Stimulated activated CD4-positive, alpha-beta T cell treated with anti-CD3 and anti-CD28 coated beads, TNF-alpha, amount 100 ng/mL, for 24 hours (primary cell): ENCODE measurements at places on chromosomes 5 and 9.

GRCh38 chr9:79236466-79236865 lies 335.3 kb upstream of the TLE4 start:
- no peak for DNase-seq

GRCh38 chr5:135184646-135185045 lies 150.6 kb upstream of the PITX1 start:
- DNase-seq = no peak

- DNase-seq = no peak
Observed at GRCh38 chr5:82599692-82600091, 321.5 kb upstream of the RPS23 start.

- no peak for DNase-seq
Observed at GRCh38 chr5:109563739-109564138, 126.0 kb upstream of the MAN2A1 start.

- DNase-seq = no peak
Observed at GRCh38 chr5:124647352-124647751, 99.1 kb downstream of the ZNF608 start.

GRCh38 chr9:76785501-76785900 lies 21.3 kb downstream of the PCA3 start:
- DNase-seq = no peak

DNA sequence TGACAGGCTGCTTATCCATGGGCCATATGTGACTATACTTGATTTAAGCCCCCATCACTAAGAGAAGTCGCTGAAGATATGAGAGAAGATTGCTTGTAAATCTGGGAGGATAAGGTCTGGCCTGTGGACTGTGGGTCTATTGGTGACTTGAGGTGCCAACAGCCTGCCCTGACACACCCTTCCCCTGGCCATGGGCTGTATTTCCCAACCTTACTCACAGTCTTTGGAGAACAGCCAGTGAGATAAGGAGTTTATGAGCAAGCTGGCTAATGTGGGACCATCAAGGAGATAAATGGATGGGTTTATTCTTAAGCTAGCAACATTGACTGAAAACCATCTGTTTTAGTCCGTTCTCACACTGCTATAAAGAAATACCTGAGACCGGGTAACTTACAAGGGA lies 231.3 kb downstream of the ZSWIM6 start:
- DNase-seq = no peak

GRCh38 chr5:39446231-39446630 lies 21.5 kb upstream of the DAB2 start:
- DNase-seq = no peak

- DNase-seq = no peak
Observed at GRCh38 chr5:38060354-38060753, 198.0 kb upstream of the EGFLAM start.

- no peak for DNase-seq
Observed at GRCh38 chr5:98106116-98107031, 667.1 kb upstream of the RGMB start.

DNA sequence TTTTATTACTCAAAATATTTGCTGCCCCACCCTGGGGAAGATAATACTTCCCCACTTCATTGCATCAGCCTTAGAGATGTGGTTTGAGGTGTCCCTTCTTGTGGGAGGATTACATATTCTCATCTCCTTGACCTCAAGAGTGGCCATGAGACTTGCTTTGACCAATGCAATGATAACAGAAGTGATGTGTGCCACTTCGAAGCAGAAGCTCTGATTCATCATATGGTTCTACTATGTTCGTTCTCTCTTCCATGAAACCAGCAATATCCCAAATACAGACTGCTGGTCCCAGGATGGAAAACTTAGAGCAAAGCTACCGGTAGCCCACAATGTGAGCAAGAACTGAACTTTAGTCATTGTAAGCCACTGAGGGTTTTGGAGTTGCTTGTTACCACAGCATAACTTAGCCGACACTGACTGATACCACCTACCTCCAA lies 92.0 kb downstream of the THBS4 start:
- no peak for DNase-seq

DNA sequence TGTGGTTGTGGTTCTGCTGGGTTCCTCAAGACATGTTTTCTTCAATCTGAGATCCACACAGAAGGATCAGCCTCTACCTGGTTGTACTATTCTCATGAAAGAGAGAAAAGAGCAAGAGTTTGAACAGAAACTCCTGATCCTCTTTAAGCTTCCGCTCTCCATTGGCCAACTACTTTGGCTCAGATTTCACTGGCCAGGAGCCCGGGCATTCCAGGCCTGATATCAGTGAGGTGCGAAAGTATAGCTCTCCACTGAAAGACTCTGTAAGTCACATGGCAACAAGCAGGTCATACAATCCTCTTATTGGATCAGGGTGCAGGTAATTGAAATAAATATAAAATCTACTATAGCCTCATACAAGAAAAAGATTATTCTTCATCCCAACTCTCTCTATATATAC lies 920.5 kb downstream of the TLE4 start:
- DNase-seq = no peak

GRCh38 chr5:131821221-131821620 lies 24.4 kb upstream of the FNIP1 start:
- DNase-seq = no peak

DNA sequence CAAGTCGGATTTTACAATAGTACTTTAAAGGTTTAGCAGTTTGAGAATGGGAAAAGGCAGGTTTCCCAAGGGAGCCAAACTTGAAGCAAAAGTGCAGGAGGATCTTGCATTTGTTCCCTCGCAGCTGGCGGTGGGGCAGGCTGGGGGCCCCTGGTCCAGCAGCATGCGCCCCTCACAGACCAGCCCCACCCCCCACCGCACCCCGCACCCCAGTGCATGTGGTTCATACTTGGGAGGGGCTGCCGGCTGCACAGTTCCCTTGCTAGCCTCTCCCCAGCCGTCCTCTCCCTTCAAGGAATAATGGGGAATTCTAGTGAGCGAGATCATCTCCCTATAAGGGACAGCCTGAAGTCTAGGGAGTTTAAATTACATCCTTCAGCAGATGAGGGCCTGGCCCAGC lies 273.1 kb upstream of the IRX2 start:
- no peak for DNase-seq

DNA sequence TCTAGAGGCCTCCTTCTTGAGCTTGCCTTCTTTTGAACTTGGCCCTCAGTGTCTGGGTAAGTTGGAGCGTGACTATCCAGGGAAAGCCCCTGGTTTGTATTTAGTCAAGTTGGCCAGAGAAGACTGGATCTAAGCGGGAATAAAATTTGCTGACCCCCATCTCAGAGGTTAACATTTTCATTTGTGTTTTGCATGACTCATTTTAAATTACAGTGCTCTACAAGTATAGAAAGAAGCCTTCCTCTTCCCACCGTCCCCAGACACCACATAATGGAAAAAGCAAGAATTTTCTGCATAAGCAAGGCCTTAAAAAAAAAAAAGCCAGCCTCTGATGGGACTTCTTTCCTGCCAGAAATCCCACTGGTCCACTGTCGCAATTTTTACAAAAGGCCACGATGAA lies 27.2 kb downstream of the PIK3R1 start:
- DNase-seq = no peak

GRCh38 chr5:145925353-145925752 lies 11.0 kb upstream of the SH3RF2 start:
- no peak for DNase-seq

- DNase-seq = peak; percentile 44
Observed at GRCh38 chr9:70420441-70421271, 6.2 kb upstream of the KLF9 start.

- no peak for DNase-seq
Observed at GRCh38 chr9:133153227-133154096, 10.3 kb downstream of the GBGT1 start.

DNA sequence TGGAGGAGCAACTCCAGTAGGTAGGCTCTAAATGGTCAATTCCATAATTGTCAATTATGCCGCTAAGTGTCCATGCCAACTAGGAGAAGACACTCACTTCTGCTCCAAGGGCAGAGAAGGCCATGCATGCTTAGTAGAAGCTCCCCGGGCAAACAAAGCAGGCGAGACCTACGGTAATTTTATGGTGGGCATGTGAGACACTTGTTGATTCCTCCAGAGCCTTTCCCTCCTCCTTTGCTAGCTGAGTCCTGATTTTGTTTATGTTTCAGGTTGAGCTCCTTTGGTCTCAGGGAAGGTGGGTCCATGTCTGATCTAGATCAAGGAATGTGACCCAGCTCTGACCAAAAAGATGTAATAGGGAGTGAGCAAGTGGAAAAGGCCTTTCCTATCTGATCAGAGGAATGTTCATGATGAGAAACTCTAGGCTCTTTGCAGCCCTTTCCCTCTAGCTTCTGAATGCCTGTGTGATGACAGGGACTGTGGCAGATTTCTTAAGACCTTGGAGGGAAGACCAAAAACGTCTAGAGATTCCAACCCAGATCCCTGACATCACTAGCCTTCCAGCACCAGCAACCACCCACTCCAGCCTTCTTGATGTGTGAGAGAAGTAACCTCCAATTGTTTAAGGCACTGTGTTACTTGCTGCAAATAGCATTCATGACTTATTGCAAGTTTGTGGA lies 7.7 kb upstream of the CPEB4 start:
- DNase-seq = no peak

- DNase-seq = no peak
Observed at GRCh38 chr5:115343855-115344254, 47.4 kb upstream of the CCDC112 start.

GRCh38 chr9:4662989-4663792 lies 1.1 kb downstream of the PLPP6 start:
- DNase-seq = no peak

- no peak for DNase-seq
Observed at GRCh38 chr5:143306040-143306439, 97.4 kb downstream of the NR3C1 start.

GRCh38 chr5:176157656-176158055 lies 80.6 kb upstream of the SIMC1 start:
- no peak for DNase-seq

DNA sequence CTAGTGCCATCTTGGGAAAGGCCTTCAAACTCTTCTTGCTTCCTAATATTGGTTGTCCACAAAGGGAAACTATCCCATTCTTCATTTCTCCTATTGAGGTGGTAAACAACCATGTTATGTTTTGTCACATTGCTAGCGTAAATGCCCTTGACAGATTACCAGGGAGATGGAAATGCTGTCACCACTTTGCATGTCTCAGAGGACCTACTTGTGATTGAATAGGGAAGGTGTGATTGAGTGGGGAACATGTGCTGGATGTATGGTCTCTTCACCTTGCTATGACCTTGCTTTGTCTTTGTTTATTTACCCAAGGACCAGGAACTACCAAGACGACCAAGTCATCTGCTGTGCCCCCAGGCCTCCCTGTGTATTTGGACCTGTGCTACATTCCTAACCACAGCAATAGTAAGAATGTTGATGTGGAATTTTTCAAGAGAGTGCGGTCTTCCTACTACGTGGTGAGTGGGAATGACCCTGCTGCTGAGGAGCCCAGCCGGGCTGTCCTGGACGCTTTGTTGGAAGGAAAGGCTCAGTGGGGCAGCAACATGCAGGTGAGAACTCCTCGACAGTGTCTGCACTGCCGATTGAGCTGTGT lies 96.1 kb downstream of the MAP1B start:
- no peak for DNase-seq

DNA sequence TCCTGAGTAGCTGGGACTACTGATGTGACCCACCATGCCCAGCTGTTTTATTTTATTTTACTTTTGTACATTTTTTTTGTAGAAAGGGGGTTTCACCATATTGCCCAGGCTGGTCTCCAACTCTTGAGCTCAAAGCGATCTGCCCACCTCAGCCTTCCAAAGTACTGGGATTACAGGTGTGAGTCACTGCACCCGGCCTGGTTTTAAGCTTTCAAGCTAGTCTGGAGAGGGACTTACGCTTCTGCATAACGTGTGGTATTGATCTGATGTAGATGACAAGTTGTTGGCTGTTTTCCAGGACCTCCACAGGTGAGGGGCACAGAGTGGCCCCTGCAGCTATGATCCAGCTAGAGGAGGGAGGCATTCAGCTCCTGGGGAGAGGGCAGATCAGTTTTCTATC lies 6.8 kb upstream of the CCL21 start:
- no peak for DNase-seq

GRCh38 chr9:134027561-134027960 lies 2.3 kb downstream of the BRD3OS start:
- no peak for DNase-seq

DNA sequence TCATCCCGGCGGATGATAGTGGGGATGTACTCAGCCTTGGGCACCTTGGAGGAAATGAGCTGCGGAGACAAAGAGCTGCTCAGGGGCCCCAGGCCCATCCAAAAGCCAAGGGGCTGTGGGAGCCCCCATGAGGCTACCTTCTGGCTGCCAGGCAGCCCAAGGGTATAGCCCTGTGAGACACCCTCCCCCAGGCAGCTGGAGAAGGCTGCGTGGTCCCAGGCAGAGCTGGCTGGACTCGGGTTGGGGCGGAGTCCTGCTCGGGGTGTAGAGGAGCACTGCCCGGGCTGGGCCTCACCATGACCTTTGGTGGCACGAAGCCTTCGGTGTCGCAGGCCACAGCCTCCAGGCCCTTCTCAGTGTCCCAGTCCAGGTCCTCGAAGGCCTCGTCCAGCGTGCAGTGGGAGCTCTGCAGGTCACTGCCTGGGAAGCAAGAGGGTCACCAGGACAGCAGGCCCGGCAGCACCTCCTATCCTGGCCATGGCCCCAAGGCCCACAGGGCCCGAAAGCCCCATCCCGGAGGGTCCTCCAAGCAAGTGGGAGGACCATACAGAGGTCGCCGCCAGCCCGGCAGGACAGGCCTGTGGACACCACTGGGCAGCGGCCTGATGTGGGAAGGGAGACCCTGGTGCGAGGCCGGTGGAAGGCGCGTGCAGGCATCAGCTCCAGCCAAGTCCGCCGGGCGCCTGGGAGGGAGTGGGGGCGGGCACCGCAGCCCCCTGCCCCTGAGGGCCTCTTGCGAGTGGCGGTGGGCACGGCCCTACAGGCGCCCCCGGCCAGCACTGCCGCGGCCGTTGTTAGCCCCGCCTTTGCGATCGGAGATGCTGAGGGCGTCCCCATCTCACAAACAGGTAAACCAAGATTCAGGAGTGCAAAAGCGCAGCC lies 6.1 kb downstream of the NSMF start:
- DNase-seq = no peak

GRCh38 chr5:120538149-120538548 lies 74.0 kb downstream of the PRR16 start:
- DNase-seq = no peak

DNA sequence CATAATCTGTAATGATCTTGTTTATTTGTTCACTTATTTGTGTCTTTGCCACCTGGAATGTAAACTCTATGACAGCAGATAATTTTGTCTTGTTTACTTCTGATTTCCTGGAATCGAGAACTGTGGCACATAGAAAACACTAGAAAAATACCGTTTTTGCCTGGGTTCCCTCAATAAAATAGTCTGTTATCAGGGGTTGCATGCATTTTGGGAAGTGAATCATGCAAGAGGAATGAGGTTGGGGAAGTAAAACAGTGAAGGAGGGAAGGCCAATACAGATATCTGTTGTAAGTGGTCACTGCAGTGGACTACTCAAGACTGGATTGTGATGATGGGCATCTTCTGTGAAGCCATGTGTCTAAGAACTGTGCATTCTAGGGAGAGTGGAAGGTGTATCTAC lies 45.2 kb upstream of the IL6ST start:
- no peak for DNase-seq

- peak; percentile 62 for DNase-seq
Observed at GRCh38 chr5:134086943-134087305, 27.6 kb upstream of the TCF7 start.

GRCh38 chr9:6450641-6451375 lies 37.8 kb downstream of the UHRF2 start:
- DNase-seq = no peak

GRCh38 chr5:129630101-129630500 lies 117.8 kb upstream of the MINAR2 start:
- DNase-seq = no peak

GRCh38 chr9:124284940-124285441 lies 27.2 kb downstream of the NEK6 start:
- DNase-seq = no peak

GRCh38 chr5:133867341-133867740 lies 101.1 kb downstream of the C5orf15 start:
- no peak for DNase-seq

- DNase-seq = no peak
Observed at GRCh38 chr5:155700333-155700732, 626.6 kb upstream of the SGCD start.
